ENCODE measurements at places on chromosomes 5 and 9.

- DNase-seq: no peak
Observed at GRCh38 chr9:35741740-35742139, 7.3 kb downstream of the GBA2 start.

DNA sequence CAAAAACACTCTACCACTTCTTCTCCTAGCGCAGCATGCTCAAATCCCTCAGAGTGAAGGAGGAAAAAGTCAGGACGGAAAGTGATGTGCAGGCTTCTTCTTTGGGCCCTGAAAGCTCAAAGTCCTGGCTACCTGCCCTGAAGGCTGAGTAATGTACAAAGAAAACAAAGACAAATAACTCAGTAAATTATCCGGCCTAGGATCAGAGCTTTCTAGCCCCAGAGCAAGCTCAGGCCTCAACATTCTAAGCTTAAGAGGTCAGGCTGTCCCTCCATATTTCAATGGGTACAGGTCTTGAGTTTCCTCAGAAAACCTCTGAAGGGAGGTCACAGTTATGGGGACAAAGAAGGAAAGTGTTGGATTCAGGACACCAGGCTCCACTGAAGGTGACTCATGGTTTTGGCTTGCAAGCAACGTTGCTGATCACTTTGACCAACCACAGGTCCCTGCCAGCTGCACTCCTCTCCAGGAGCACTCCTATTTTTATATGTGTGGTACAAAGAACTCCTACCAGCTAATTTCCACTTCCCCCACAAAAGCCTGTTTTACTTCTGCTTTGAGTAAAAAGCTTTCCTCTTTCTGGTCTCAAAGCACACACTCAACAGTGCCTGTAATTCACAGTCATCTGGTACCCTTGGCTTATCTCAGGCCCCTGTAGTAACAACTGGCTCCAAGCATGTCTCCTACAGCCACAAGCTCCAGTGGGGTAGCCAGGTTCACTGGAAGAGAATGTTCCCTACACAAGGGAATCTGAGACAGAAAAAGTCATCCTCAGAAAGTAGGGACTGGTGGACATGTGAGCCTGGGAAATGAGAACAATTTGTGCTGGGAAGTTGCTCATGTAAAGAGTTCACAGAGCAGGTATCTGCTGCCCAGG lies 115.7 kb downstream of the UGCG start:
- DNase-seq: no peak

DNA sequence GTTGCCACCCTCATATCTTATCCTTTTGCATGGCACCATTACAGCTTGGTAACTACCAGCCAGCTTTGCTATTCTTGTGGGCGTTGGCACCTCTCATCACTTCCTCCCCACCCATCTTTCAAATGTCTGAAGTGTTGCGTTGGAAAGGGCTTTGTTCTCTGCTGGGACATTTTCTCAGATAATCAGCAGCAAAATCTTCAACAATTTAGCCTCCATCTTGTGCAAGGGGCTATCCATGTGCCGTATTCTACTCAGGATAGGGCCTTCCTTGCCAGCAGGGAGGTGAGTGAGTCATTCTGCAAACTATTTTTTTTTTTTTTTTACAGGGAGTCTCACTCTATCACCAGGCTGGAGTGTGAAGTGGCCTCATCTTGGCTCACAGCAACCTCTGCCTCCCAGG lies 62.1 kb upstream of the NUDT12 start:
- no peak for DNase-seq

- no peak for DNase-seq
Observed at GRCh38 chr9:96050048-96050860, 174.8 kb downstream of the ERCC6L2 start.

DNA sequence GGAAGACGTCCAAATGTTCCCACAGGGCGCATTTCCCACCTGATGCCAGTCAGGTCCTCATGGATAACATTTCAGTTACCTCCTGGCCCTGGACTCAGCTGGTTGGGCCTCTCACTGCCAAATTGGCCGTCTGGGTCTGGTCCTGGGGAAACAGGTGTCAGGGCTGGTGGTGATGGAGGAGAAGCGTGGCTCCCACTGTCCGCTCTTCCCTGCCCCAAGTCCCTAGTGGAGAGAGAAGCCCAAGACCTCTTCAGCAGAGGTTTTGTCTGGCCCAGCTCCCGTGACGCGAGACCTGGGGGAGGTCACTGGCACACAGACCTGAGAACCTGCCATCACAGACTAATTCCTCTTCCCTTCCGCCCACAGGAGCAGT lies 27.8 kb upstream of the PRDM12 start:
- no peak for DNase-seq

All from NCI-H2081 treated with DMSO at 0.1 percent for 48 hours (cell line).